ENCODE measurements at places on chromosomes 16 and 17. TPM values are rescaled to one million over a fixed set of nuclear protein-coding genes. Genes with fewer than 3 reads are reported as not detected.
A peak's percentile ranks its signal among the peaks of the same experiment; 100 is the strongest.

DNA sequence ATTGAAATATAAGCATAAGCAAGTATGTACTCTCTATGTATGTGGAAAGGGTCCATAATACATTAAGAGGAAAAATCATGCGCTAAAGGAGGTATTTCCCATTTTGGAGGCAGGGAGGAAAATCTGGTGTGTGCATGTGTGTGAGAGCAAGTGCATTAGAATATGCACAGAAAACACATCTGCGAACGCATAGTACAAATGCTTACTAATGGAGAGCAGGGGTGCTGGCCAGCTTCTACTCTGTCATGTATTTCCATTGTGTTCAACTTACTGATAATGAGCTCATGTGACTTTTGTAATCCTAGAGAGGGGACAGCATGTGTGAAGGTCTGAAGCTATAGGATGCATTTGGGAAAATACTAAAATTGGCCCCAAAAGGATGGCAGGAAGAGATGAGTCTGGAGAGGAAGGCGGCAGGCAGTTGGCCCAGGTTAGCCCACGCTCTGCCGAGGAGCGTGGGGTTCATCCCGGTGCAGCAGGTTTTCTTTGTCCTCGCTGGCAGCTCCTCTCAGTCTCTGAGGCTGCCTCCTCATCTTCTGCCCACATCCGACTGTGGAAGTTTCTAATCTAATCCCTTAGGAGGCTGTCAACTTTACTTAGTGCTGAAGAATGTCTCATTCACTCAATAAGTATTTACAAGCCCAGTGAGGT, 17.8 kb upstream of the KSR1 start:
- peaks cover 8% of the 10 kb centered on the region for H3K27me3 ChIP-seq
- H3K4me3 ChIP-seq = no peak overlapping the region
- H3K36me3 ChIP-seq = no peaks in the 10 kb centered on the region
- DNase-seq = no peak
- no peak overlapping the region for H3K27ac ChIP-seq
- no peaks in the 10 kb centered on the region for H3K4me1 ChIP-seq

DNA sequence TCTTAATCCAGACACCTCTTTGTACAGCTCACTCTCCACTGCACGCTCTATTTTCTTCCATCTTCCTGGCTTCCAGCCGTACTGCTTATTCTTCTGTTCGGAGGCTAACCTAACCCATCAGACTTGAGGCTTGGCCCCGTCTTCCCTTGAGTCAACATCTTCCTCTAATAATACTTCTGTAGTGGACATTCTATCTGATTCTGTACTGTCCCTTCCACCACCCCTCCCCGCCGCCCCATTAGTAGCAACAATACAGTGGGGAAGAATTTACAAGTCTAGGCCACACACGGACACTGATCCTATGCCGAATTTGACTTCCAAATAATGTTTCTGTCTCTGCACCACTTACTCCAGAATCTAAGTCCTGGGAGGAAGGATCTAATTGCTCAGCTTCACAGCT, 86.0 kb upstream of the TNRC6A start:
- H3K27ac ChIP-seq = no peak overlapping the region
- H3K4me1 ChIP-seq = no peaks in the 10 kb centered on the region
- H3K27me3 ChIP-seq = no peaks in the 10 kb centered on the region
- H3K4me3 ChIP-seq = no peak overlapping the region

DNA sequence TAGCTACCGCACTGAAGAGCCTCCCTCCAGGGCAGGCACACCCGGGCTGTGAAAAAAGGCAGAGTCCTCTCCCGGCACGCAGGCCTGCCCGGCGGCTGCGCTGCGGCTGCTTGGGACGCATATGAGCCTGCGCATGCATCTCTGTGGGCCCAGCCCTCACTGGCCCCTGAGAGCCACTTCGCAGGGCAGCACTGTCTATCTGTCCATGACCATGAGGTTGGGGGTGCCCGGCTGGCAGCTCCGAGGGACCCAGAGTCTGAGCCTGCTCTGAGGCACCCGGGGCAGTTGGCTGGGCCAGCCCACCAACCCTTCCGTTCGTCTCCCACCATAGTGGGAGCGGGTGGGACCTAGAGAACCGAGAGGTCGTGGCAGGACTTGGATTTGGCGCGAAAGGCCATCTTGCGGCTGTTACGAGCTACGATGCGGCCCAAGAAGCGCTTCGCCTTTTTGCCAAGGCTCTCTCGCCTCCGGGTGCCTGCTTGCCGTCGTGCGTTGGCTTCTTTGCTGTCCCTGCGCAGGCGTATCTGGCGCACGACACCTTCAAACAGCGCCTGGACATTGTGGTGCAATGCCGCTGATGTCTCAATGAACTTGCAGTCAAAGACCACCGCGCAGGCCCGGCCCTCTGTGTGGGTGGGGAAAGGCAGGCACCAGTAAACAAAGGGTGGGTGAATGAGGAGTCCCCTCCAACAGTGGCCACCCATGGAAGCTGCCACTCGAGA, 3.2 kb upstream of the CDH16 start:
- peaks cover 13% of the 10 kb centered on the region for H3K4me1 ChIP-seq
- H3K27me3 ChIP-seq = peaks cover 37% of the 10 kb centered on the region
- no peak overlapping the region for H3K27ac ChIP-seq
- no peak for DNase-seq
- no peak overlapping the region for H3K4me3 ChIP-seq
- H3K36me3 ChIP-seq = peaks cover 10% of the 10 kb centered on the region

DNA sequence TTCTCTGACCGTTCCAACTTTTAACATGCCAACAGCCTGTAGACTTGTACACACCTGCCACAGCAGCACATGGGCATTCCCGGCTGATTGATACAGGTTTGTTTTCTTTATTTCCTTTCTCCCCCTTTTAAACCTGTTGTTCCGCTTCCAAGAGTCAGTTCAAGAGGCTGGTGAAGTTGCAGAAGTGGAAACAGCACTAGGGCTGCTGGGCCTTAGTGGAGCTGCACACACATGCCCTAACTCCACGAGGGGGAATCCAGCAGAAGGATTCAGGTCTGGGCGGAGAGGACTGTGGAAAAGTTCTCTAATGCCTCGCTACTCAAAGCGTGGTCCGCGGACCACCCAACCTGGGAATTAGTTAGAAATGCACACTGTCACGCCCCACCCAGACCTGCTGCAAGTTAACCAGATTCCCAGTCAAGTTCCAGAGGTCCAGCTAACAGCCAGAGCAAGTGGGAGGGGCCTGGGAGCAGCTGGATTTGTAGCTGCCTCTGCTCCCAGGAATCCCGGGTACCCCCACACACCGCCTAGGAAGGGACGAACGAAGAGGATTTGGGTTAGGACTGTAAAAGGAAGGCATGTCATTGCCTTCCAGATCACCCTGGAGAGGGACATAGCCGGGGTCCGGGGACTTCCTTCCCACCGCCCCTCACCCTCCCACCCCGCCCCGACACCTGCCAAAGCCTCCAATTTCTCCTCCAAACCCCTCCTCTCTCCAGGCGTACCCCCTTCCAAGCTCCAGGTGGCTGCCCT, 542 bp downstream of the SLC39A11 start:
- H3K4me3 ChIP-seq = peak overlapping the region; percentile 96
- H3K36me3 ChIP-seq = peaks cover 13% of the 10 kb centered on the region
- H3K27me3 ChIP-seq = peaks cover 23% of the 10 kb centered on the region
- no peaks in the 10 kb centered on the region for H3K4me1 ChIP-seq

- H3K27me3 ChIP-seq = no peaks in the 10 kb centered on the region
- no peak overlapping the region for H3K27ac ChIP-seq
- H3K4me1 ChIP-seq = no peaks in the 10 kb centered on the region
Observed at GRCh38 chr17:28173801-28174200, 131.3 kb downstream of the NLK start.

- peak overlapping the region; percentile 60 for H3K27ac ChIP-seq
- H3K4me1 ChIP-seq = peaks cover 32% of the 10 kb centered on the region
- peak overlapping the region; percentile 46 for H3K4me3 ChIP-seq
- DNase-seq = peak; percentile 36
- H3K27me3 ChIP-seq = no peaks in the 10 kb centered on the region
Observed at GRCh38 chr16:16027728-16028310, 78.4 kb downstream of the ABCC1 start.

DNA sequence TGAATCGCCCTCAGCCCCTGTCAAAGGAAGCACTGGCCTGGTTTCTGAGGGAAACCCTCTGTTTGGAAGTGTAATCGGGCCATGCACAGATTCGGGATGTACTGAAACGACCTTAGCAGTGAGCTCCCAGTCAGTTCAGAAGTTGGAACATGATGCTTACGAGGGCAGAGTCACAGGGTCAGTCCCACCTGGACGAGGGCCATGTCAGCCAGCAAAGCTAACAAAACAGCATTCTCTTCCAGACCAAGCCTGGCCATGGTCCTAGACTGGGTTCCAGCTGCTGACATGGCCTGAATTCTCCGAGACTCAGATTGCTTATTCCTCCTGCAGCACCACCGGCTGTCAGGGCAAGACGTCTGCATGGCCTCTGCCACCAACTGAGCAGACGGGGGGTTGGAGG, 192.2 kb upstream of the WSCD1 start:
- H3K27ac ChIP-seq = no peak overlapping the region
- no peak overlapping the region for H3K4me3 ChIP-seq
- no peaks in the 10 kb centered on the region for H3K36me3 ChIP-seq
- DNase-seq = no peak
- peaks cover 6% of the 10 kb centered on the region for H3K4me1 ChIP-seq
- peaks cover 29% of the 10 kb centered on the region for H3K27me3 ChIP-seq

DNA sequence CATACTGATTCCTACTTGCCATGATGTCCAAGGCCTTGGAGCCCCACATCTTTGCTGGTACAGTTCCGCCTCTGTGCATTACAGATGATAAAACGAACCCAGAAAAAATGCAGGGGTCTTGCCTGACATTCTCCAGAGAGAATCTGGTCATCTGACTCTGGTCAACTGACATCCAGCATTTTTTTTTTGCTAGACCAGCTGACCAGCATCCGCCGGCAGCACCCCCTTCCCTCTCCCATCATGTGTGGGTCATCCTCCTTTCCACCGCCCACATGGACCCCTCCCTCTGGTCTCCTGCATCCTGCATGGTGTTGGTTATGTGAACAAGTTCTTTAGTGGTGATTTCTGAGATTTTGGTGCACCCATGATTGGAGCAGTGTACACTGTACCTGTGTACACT, 47.1 kb downstream of the CDH1 start:
- peak overlapping the region; percentile 32 for H3K27ac ChIP-seq
- no peaks in the 10 kb centered on the region for H3K27me3 ChIP-seq
- no peak overlapping the region for H3K4me3 ChIP-seq
- peaks cover 30% of the 10 kb centered on the region for H3K4me1 ChIP-seq
- DNase-seq = no peak
- H3K36me3 ChIP-seq = peaks cover 43% of the 10 kb centered on the region

DNA sequence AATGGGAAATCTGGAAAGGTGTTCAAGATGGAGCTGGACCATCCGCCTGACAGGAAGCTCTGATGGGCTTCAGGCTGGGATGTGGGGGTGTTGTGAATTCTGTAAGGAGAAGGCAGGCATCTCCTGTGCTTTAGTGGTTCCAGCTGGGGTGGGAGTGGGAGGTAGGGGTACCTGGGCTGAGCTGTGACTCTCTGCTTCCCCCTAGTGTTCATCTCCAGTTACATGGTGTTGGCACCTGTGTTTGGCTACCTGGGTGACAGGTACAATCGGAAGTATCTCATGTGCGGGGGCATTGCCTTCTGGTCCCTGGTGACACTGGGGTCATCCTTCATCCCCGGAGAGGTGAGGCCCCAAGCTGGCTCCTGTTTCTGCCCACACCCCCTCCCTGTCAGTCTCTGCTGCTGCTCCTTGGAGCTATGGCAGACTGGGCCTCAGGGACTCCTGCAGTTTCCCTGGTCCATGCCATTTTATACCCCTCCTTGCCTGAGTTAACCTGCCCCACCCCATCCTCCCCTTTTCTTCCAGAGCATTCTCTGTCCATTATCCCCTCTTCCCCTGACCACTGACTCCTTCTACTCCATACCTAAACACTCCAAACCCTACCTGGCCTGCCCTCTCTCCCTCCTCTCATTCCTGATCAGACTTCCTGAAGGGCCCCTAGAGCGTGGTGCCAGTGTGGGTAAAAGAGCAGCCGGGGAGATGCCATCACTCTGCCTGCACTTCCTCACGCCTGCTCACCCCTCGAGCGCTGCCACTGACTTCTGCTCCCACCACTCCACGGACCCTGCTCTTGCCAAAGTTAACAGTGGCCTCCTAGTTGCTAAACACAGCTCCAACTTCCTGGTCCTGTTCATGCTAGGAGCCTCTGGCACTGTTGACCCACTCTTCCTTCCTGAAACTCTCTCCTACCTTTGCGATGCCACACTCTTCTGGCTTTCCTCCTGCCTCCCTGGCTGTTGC, 3.4 kb downstream of the SPNS1 start:
- H3K36me3 ChIP-seq = peaks cover 31% of the 10 kb centered on the region
- peak; percentile 51 for DNase-seq
- H3K4me1 ChIP-seq = peaks cover 24% of the 10 kb centered on the region
- no peaks in the 10 kb centered on the region for H3K27me3 ChIP-seq
- H3K27ac ChIP-seq = no peak overlapping the region
- no peak overlapping the region for H3K4me3 ChIP-seq

DNA sequence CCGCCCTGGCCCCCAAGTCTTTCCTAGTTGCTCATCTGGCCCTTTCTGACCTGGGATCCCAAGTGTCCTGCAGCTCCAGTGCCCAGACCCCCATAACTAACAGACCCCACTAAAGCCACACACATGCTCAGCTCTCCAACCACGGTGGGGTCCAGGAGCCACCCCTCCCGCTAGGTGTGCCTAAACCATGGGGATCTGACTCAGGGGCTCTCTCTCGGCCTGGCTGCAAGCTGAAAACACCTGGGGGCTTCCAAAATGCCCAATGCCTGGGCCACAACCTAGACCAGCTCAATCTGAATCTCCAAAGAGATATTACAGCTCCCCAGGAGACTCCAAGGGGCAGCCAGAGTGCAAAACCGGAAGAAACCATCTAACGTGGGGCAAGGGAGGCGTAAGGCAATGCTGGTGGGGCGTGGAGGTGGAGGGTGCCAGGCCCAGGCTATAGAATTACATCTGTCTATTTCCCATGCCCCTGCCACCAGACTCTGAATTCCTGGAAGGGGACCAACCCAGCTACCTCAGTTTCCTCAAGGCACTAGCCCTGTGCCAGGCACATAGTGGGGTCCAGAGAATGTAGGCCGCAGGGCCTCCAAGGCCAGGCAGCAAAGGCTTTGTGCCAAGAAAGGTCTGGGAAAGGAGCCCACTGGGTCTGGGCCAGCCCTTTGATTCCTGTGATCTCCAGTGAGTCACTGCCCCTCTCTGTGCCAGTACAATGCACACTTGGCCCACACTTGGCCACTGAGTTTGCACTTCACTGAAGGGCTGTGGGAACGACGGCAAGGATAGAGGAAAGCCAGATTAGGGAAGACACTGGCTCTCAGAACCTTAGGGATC, 3.3 kb downstream of the CD2BP2 start:
- H3K4me1 ChIP-seq = peaks cover 26% of the 10 kb centered on the region
- H3K27ac ChIP-seq = peak overlapping the region; percentile 56
- DNase-seq = no peak
- no peak overlapping the region for H3K4me3 ChIP-seq
- H3K27me3 ChIP-seq = no peaks in the 10 kb centered on the region

Gene LITAFD
- not detected for total RNA-seq

Gene CASKIN1
- 1.4 TPM for total RNA-seq

Gene INCA1
- not detected for total RNA-seq

Gene CCL22
- 4.5 TPM for total RNA-seq

Gene TNFRSF17
- not detected for total RNA-seq

Gene ABI3
- not detected for total RNA-seq

Gene THOC6
- total RNA-seq = 54.4 TPM

Gene HCFC1R1
- 61.1 TPM for total RNA-seq

All from Calu3 (cell line).